ENCODE measurements at places on chromosomes 6 and 20.

GRCh38 chr6:19715167-19715551 lies 122.0 kb upstream of the ID4 start:
- DNase-seq, result no peak

DNA sequence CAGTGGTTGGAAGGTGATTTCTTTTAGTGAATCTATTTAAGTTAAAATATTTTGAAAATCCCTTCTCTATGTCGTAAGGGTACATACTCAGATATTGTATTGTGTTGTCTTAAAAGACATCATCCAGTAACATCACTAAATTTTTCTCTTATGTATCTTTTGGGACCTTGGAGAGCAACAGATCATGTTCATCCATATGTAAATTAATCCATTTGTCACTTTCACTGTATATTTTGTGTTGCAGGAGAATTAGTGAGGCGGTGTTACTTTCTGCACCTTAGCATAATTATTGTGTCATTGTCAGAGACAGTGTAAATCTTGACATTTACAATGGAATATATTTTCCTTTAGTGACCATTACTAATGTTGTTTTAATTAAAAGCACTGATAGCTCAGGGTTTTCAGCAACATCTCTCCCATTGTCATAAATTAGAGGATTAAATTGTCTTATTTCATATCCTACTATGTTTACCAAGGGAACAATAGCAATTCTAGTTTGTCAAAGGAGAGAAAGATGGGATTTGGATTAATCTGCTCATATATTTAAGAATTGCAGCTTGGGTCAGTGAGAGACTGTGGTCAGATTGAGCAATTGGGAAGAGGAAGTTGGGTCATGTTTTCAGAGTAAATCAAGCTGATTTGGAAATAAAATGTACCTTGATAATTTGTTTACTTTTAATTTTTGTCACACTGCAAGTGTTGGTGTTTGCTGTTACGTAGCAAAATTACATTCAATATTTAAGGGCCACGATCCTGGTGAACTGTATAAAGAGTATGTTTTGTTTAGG lies 22.7 kb downstream of the DOK5 start:
- no peak for DNase-seq

- no peak for DNase-seq
These were observed 316.6 kb upstream of the JARID2 start for GRCh38 chr6:14929291-14929690.

DNA sequence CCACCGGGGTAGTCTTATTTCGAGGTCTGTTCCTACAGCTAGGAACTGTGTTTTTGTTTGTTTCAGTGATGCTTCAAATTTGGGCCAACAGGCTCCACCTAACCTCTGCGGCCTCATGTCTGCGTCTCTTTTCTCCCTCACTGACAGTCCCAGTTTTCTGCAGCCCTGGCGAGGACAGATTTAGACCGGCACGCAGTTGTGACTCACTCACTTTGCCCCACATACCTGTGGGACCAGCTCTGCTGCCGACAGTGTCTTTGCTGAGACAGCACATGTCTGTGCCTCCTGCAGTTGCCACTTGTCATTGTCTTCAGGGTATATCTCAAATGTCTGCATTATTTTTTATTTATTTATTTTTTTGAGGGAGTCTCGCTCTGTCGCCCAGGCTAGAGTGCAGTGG lies 29.2 kb downstream of the OSBPL2 start:
- no peak for DNase-seq

All from cortex of kidney (tissue), 1 donor.